Transverse colon (tissue), 4 donors: ENCODE measurements at places on chromosomes 4 and X. TPM values are rescaled to one million over a fixed set of nuclear protein-coding genes. Genes with fewer than 3 reads are reported as not detected.

DNA sequence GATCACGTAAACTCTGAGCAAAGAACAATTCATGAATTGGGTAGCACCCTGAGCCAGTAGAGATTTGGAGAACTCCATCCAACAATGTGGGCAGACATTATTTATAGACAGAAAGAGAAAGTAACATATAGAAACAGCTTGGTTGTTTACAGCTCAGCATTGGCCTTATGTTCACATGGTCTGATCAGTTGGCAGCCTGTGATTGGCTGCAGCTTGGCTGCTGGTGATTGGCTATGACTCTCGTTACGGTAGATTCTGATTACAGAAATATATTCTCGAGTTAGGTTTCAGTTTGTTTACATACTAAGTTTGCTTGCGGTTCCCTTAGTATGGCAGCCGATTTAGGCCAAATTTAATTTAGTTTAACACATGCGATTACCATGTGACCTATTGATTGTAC is 663.4 kb downstream of the RAPGEF2 start:
- no peaks in the 10 kb centered on the region for H3K27me3 ChIP-seq
- no peak for DNase-seq
- no peak overlapping the region for H3K4me3 ChIP-seq
- H3K36me3 ChIP-seq: no peaks in the 10 kb centered on the region
- H3K27ac ChIP-seq: no peak overlapping the region
- H3K4me1 ChIP-seq: no peaks in the 10 kb centered on the region

- H3K27ac ChIP-seq: no peak within 1 kb of the TSS
- peak; percentile 86 for DNase-seq
- no peaks in the 10 kb centered on the region for H3K4me1 ChIP-seq
- no peaks in the 10 kb centered on the region for H3K27me3 ChIP-seq
Observed at GRCh38 chrX:103310555-103311398, at the start of gene BEX2. Gene BEX2 (minus strand): TSS chrX:103310990. CDS start chrX:103309976, 1,014 bp downstream.

- DNase-seq: no peak
- H3K27me3 ChIP-seq: no peaks in the 10 kb centered on the region
- H3K4me3 ChIP-seq: no peak overlapping the region
- H3K27ac ChIP-seq: no peak overlapping the region
Observed at GRCh38 chr4:76616526-76616925, 181.5 kb downstream of the SHROOM3 start.

DNA sequence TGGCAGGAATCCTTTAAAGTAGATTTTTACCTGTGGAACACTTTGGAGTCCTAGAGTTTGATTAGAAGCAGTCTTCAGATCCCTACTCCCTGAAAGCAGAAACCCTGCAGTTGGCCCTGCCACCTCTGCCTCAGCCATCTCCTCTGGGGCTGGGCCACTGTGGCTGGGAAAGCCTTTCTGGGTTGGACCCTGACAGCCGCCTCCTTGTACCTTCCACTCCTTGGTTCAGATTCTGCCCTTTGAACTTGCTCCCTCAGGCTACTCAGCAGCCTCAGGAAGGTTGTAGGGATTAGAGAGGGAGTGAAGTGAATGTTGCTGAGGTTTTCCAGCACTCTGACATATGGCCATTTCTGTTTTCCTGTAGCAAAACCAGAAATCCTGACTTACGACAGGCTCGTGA is 65.5 kb downstream of the KIT start:
- no peak overlapping the region for H3K27ac ChIP-seq
- H3K36me3 ChIP-seq: no peaks in the 10 kb centered on the region
- H3K4me3 ChIP-seq: no peak overlapping the region
- H3K27me3 ChIP-seq: no peaks in the 10 kb centered on the region

- H3K4me3 ChIP-seq: no peak overlapping the region
- H3K36me3 ChIP-seq: no peaks in the 10 kb centered on the region
- H3K4me1 ChIP-seq: no peaks in the 10 kb centered on the region
- H3K27ac ChIP-seq: no peak overlapping the region
Observed at GRCh38 chr4:141140391-141141200, 7.3 kb upstream of the RNF150 start.

The PAPSS1 gene
- total RNA-seq: 23.3 TPM

DNA sequence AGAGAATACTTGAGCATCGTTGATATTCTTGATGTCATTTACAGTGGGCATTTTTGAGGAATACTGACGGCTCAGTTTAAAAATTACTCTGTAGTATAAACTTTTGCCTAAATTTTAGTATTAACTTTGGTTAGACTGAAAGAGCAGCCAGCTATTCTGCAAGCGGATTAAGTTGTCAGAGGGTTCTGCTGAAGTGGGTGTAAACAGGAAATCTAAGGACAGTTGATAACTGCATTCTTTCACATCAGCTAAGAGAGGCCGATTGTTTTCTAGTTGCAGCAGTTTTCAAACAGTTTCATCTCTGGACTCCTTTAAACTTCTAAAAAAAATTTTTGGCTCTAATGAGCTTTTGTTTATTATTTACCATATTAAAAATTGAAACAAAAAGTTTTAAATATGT is 149.6 kb downstream of the RAPGEF2 start:
- H3K27me3 ChIP-seq: no peaks in the 10 kb centered on the region
- H3K36me3 ChIP-seq: no peaks in the 10 kb centered on the region
- DNase-seq: no peak
- no peaks in the 10 kb centered on the region for H3K4me1 ChIP-seq
- no peak overlapping the region for H3K4me3 ChIP-seq
- no peak overlapping the region for H3K27ac ChIP-seq

The ERAS gene
- total RNA-seq: not detected

GRCh38 chr4:26475716-26476115 is 14.6 kb downstream of the CCKAR start:
- no peaks in the 10 kb centered on the region for H3K4me1 ChIP-seq
- no peak overlapping the region for H3K27ac ChIP-seq
- no peak for DNase-seq
- H3K4me3 ChIP-seq: no peak overlapping the region
- no peaks in the 10 kb centered on the region for H3K36me3 ChIP-seq

- no peak overlapping the region for H3K27ac ChIP-seq
- no peak for DNase-seq
- no peak overlapping the region for H3K4me3 ChIP-seq
- no peaks in the 10 kb centered on the region for H3K27me3 ChIP-seq
- H3K36me3 ChIP-seq: no peaks in the 10 kb centered on the region
Observed at GRCh38 chrX:20861113-20861512, 513.1 kb upstream of the CNKSR2 start.

The SPATA4 gene
- total RNA-seq: not detected

The ATP10D gene
- 7.9 TPM for total RNA-seq

DNA sequence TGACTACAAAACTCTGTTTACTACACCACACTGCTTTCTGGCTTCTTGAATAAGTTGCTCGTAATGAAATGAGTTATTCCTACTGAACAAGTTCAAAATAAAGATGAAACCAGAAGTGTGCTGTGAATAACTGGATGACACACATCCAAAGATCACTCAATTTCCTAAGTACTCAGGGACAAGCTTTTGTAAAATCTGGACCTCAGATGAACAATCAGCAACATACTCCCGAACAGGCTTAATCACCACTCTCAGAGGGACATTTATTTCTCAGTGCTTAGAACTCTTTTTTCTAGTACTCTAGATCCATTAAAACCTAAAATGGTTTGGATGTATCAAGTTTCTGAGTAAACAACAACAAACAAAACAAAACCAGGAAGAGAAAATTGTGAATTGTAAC is 61.5 kb upstream of the EXOC1L start:
- no peak overlapping the region for H3K4me3 ChIP-seq
- H3K36me3 ChIP-seq: no peaks in the 10 kb centered on the region
- peak overlapping the region; percentile 77 for H3K27ac ChIP-seq
- no peaks in the 10 kb centered on the region for H3K27me3 ChIP-seq
- peaks cover 13% of the 10 kb centered on the region for H3K4me1 ChIP-seq

The MORC4 gene
- total RNA-seq: 19.1 TPM

GRCh38 chr4:108492816-108493595 is 127.4 kb upstream of the RPL34 start:
- no peaks in the 10 kb centered on the region for H3K27me3 ChIP-seq
- H3K27ac ChIP-seq: no peak overlapping the region
- no peaks in the 10 kb centered on the region for H3K36me3 ChIP-seq
- H3K4me3 ChIP-seq: no peak overlapping the region
- peak; percentile 30 for DNase-seq

GRCh38 chrX:6574762-6575161 is 39.8 kb upstream of the VCX3A start:
- no peak overlapping the region for H3K4me3 ChIP-seq
- no peak for DNase-seq
- no peak overlapping the region for H3K27ac ChIP-seq
- H3K4me1 ChIP-seq: no peaks in the 10 kb centered on the region
- no peaks in the 10 kb centered on the region for H3K36me3 ChIP-seq

- DNase-seq: no peak
- no peak overlapping the region for H3K27ac ChIP-seq
- H3K27me3 ChIP-seq: no peaks in the 10 kb centered on the region
- no peaks in the 10 kb centered on the region for H3K36me3 ChIP-seq
Observed at GRCh38 chr4:14149176-14150053, 521.9 kb upstream of the BOD1L1 start.

DNA sequence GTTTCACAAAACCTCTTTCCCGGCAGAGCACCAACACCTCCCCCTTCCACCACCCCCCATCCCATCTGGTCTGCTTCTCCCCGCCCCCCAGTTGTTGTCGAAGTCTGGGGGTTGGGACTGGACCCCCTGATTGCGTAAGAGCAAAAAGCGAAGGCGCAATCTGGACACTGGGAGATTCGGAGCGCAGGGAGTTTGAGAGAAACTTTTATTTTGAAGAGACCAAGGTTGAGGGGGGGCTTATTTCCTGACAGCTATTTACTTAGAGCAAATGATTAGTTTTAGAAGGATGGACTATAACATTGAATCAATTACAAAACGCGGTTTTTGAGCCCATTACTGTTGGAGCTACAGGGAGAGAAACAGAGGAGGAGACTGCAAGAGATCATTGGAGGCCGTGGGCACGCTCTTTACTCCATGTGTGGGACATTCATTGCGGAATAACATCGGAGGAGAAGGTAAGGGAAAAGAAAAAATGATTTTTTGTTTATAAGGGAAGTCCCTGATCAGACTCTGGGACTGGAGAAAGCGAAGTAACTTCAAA is at the start of gene PDGFRA:
TSS of gene PDGFRA (plus strand) at position 333 of the 541 bp plus-strand sequence. CDS start 29,476 bp downstream, outside the sequence.
- peak within 1 kb of the TSS; percentile 79 for H3K27ac ChIP-seq
- DNase-seq: peak; percentile 42
- peak within 1 kb of the TSS; percentile 56 for H3K4me3 ChIP-seq

DNA sequence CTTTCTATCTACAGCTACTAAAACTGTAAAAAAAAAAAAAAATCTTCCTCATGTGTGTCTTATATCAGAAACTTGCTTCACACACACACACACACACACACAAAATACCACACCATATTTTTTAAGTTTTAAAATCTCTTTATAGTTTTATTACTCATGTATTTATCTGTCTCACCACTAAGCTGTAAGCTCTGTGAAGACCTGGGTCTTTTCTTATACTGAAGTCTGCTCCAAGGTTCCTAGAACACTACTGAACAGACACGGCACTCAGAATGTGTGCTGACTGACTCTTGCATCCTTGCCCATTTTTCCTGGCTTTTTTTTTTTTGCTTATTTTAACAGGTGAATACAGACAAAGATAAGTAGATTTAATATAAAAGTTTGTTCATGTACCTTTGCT is 135.6 kb upstream of the CXXC4 start:
- DNase-seq: no peak
- no peaks in the 10 kb centered on the region for H3K4me1 ChIP-seq
- H3K27ac ChIP-seq: no peak overlapping the region
- no peaks in the 10 kb centered on the region for H3K27me3 ChIP-seq

DNA sequence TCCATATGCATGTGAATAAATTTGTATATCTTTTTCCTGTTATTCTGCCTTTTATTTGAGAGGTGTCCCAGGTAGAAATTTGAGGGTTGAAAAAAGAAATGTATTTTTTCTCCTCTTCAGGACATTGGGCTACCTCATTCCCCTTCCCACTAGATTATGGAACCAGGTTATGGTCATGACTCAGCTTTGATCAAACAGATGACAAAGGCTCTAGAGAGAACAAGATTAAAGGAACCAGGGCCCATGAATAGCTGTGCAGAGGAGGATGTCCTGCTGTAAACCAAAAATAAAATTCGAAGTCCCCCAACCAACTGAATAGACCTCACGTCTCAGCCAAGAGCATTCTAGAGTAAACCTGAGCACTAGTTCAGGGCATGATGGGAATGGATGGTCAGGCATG is 313.2 kb downstream of the RAPGEF2 start:
- H3K27ac ChIP-seq: no peak overlapping the region
- DNase-seq: no peak
- H3K4me3 ChIP-seq: no peak overlapping the region
- no peaks in the 10 kb centered on the region for H3K27me3 ChIP-seq
- no peaks in the 10 kb centered on the region for H3K4me1 ChIP-seq
- H3K36me3 ChIP-seq: no peaks in the 10 kb centered on the region

The CLTRN gene
- 0.48 TPM for total RNA-seq

The PRSS12 gene
- 79.7 TPM for total RNA-seq

DNA sequence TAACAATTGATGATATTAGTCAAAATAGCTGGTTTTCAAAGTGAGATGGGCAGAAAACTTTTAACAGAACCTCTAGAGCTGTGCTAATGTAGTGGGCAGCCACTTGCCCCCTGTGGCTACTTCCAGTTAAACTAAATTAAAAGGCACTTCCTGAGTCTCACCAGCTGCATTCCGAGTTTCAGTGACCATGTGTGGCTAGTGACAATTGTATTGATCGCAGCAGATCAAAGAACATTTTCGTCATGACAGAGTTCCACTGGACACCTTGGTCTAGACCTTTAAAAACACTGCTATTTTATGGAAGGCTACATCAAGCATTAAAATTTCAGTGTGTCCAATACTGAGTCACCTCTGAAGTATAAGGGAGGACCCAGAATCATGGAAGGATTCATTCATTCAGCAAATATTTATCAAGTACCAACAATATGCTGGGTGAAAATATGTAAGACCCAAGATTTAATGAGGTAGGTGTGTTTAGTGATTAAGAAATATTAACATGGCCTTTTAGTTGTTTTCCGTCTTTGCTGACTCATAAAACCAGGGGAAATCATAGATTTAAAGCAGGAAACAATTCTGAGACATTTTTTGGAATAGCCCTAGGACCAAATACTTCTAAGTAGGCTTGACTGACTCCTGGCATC is 5.1 kb upstream of the FAT1 start:
- H3K4me1 ChIP-seq: peaks cover 19% of the 10 kb centered on the region
- DNase-seq: no peak
- peak overlapping the region; percentile 97 for H3K27ac ChIP-seq
- H3K27me3 ChIP-seq: peaks cover 13% of the 10 kb centered on the region

The TLR1 gene
- 0.20 TPM for total RNA-seq

- no peaks in the 10 kb centered on the region for H3K4me1 ChIP-seq
- H3K27me3 ChIP-seq: no peaks in the 10 kb centered on the region
Observed at GRCh38 chr4:184103527-184104264, 114.0 kb downstream of the ENPP6 start.

The GAGE12H gene
- not detected for total RNA-seq

DNA sequence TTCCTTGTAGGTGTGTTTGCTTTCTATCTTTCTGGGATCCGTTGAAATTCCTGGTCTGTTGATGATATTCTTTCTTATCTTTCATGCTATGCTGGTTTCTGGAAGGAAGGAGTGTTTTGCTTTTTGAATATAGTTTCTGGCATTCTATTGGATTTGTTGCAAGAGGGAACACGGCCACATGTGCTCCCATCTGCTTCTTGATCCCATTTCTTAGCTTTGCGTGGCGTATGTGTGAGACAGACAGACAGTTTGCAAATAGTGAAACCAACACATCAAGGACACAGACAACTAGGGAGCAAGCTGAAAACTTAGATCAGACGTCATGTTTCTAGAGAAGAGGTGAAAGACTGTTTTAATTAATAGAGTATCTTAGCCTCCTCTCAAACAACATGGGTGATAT is 261.9 kb upstream of the PUDP start:
- no peak overlapping the region for H3K27ac ChIP-seq
- no peaks in the 10 kb centered on the region for H3K4me1 ChIP-seq
